DMS 273 treated with DMSO at 0.1 percent for 48 hours (cell line): ENCODE measurements at places on chromosomes 1 and 21.

DNA sequence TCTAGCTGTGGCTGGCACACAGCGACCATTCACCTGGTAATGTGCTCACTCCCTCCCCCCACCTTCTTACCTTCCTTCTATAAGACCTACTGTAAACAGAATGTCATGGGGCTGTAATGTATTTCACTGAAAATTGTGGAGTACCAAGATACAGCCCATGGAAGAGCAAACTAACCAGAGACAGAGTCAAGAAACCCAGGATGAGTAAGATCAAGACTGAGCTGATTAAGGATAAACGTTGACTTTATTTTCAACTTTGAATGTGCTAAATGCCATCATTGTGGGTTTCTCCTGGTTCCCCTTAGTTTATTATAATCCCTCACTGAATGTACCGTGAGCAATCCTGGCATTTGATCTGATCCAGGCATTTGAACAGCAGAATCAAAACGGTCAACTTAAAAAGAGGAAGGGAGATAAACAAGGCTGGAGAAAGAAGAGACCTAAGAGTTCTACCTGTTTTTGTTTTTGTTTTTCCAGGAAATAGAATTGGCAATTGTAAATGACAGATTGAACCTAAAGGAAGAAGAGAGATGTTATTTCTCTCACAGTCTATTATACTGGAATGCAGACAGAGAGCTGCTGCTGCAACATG is 16.1 kb upstream of the ATP1B1 start:
- no peak for DNase-seq

- no peak for DNase-seq
Observed at GRCh38 chr1:111732718-111733117, 6.5 kb downstream of the INKA2 start.

DNA sequence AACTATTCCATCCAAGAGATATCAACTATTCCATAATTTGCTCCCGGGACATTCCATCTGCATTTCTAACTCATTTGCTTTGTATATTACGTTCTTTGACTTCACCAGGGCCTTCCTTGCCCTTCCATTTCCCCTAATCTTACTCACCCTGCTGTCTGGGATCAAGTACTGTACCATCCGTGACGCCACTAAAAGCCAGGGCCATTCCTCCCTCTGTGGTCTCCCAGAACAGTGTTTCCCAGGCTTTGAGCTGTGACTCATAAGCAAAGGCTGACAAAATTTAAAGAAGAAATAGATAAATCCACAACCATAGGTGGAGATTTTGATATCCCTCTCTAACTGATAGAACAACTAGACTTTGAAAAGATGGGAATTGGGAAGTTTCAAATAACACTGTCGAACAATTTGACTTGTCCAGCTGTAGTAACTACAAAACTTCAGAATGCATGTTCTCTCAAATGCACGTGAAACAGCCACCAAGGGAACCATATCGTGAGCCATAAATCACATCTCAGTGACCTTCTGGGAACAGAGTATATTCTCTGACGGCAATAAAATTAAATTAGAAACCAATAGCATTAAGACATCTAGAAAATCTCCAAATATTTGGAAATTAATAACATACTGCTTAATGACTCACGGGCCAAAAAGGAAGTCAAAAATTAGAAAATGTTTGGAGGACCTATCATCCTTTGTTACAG is 501.0 kb downstream of the SETD4 start:
- DNase-seq, result no peak

GRCh38 chr1:62159940-62160348 is 34.7 kb upstream of the L1TD1 start:
- DNase-seq, result no peak

DNA sequence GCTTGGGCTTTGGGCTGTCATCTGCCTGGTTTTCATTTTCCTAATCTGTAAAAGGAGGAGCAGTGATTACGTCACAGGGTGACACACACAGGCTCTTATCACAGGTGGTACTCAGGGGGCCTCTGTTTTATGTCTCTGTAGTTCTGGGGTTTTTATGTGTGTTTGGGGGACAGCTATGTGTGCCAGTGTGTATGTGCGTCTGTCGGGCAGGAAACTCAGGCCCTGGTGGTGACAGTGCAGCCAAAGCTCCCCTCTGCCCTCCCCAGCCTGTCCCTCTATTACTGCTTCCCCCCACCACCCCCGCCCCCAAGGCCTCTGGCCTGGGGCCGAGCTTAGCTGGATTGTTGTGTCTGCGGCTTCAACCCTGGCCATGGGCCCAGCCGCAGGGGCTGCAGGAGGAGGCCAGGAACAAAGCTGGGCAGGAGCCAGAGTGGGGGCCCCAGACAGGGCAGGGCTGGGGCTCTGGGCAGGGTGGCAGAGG is 13.3 kb downstream of the MFAP2 start:
- no peak for DNase-seq

DNA sequence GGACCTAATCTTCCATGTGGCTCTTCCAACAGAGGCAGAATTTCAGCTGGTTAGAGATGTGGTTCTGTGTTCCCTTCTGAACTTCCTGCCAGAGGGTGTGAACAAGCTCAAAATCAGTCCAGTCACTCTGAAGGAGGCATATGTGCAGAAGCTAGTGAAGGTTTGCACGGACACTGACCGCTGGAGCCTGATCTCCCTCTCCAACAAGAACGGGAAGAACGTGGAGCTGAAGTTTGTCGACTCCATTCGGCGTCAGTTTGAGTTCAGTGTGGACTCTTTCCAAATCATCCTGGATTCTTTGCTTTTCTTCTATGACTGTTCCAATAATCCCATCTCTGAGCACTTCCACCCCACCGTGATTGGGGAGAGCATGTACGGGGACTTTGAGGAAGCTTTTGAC is 17.3 kb downstream of the TENT5C start:
- no peak for DNase-seq

DNA sequence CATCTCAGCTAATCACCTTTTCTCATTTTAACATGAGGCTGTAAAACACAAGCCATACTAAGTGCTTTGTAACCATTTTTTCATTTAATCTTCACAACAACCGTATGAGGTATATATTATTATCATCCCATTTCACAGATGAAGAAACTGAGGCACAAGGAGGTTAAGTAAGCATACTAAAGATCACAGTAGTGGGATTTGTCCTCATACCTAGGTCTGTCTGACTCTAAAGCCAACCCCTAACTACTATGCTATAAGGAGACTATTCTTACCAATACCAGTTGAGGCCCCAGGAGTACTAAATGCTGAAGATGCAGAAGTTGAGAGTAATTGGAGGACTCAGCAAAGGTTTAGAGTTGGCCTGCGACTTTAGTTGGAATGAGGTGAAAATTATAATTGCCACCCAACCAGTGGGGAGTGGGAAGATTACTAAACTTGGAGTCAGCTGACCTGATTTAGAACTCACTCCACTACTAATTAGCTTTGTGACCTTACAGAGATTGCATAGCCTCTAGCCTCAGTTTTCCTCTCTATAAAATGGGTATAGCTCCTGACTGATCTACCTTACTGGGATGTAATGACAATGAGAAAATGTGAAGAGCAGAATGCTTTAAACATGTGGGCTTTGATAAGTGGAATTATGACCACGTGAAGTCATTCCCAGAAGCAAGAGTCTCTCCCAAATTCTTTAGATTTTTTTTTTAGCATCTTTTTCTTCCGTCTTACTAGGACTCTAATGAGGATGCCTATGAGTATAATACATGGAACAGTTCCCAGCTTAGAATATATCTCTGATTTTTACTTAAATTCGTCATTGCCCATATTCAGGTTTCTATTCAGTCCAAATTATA is 85.8 kb upstream of the IPO9 start:
- no peak for DNase-seq

DNA sequence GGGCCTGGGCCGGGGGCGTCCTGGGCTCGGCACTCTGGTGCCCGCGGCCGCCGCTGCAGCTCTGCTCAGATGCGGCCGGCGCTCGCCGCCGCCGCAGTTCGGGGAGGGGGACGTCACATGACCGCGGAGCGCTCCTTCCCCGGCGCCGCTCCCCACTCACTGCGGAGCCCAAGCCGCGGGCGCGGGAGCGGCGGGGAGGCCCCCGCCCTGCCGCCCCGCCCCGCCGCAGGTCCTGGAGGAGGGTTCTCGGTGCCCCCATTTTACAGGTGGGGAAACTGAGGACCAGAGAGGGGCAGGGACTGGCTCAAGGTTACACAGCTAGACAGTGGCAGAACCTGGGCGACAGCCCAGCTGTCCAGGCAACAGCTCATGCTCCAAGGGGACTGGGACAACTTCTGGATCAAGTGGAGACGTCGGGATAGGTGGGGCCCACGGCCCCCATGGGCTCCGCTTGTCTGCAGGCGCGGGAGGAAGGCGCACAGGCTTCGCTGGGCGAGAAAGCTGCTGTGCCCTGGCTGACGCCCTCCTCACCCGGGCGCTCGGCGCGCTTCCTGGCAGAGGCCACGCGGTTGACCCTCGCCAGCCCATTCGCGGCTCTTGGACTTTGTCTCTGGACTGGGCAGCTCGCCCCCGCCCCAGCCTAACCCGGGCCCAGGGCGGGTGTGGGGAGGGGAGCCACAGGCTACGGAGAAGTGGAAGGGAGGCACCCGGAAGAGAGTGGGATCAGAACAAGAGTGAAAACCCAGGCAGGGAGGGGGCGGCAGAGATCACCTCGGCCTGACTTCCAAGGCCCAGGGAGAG is at the start of gene RAP1GAP:
Gene RAP1GAP, minus strand, starts transcription at position 100 of the 801 bp plus-strand sequence. CDS start 49,325 bp downstream, outside the sequence.
- no peak for DNase-seq

DNA sequence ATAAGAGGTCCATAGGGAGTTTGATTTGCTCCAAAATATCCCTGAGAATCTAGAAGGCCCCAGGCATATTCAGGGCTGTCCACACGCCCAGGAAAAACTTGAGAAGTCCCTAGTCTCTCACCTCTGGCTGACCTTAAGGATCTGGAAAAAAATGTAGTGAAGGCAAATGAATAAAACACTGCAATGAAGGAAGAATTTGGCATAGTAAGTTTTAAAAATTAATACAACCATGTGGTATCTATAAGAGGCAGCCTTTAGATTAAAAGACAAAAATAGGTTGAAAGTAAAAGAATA is 91.3 kb downstream of the COLGALT2 start:
- no peak for DNase-seq

- no peak for DNase-seq
Observed at GRCh38 chr1:51329443-51330325, 678 bp downstream of the TTC39A start.

DNA sequence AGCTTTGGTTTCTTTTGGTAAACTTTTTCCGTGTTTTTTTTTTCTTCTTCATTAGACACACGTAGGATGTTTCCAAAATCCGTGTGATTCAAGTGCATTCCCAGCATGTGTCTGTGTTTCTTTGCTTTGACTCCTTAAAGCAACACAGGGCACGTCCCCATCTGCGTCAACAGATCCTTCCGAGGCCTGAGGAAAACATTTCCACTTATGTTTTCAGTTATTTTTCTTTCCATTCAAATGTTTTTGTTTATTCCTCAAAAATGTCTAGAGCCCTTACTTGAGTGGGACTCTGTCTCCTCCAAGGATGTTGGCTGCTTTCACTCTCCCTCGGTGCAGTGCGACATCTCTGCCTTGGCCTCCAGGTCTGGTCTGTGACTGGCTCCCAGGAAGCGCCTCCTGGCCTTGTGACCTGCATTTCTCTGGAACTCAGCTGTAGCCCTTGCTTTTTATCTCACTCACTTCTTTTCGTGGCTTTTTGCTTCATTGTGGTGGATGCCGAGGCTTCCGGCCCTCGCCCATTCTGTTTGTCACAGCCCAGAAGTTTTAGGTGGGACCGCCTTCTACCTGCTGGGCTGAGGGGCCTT is 31.3 kb upstream of the SLC19A1 start:
- no peak for DNase-seq

DNA sequence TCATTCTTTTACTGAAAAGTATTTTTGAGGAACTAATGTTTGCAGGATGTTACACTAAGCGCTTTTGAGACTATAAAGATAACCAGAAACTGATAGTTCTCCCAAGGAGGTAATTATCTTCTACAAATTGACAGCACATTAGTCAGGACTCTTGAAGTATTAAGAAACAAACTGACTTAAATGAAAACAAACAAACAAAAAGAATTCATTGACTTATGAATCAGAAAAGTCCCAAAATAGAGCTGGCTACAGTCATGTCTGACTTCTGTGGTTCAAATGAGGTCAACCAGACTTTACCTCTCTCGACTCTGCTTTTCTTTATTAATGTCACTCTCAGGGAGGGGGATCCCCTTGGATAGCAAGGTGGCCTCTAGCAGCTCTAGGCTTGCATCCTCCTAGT is 296.8 kb downstream of the TPR start:
- DNase-seq, result no peak

DNA sequence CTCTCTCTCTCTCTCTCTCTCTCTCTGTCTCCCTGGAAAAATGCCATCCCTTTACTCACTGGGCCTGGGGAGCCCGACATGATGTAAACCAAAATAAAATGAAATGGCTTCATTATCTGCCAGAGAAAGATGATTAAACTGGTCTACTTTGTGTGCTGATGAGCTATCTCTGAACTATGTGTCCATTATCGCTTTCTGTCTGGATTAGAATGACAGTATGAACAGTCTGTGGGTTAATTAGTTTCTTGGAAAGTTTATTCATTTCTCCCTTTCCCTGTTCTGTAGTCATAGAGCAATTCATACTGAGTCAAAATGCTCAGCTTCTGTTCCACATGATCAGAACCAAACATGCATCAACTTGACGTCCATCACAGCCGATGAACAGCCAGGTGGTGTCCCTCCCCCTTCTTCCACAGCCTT is 72.4 kb upstream of the KCND3 start:
- no peak for DNase-seq

DNA sequence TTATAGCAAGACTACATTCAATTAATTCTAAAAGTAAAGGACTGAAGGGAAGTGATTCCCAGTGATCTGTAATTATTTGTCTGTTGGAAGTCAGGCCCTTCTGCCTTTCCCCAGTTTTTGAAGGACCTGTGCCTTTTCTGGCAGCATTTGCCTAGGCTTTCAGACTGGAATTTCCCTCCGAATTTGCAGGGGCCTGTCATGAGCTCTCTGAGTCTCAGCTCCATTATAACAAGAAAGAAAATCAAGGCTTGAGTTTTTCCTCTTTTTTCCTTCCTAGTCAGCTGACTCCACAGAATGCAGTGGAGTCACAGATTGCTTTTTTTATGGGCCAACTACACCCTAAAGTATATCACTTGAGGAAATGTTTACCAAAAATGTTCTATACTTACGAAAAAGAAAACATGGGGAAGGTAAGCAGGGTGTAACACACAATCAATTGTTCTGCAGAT is 1.1 kb downstream of the NR5A2 start:
- DNase-seq, result no peak

DNA sequence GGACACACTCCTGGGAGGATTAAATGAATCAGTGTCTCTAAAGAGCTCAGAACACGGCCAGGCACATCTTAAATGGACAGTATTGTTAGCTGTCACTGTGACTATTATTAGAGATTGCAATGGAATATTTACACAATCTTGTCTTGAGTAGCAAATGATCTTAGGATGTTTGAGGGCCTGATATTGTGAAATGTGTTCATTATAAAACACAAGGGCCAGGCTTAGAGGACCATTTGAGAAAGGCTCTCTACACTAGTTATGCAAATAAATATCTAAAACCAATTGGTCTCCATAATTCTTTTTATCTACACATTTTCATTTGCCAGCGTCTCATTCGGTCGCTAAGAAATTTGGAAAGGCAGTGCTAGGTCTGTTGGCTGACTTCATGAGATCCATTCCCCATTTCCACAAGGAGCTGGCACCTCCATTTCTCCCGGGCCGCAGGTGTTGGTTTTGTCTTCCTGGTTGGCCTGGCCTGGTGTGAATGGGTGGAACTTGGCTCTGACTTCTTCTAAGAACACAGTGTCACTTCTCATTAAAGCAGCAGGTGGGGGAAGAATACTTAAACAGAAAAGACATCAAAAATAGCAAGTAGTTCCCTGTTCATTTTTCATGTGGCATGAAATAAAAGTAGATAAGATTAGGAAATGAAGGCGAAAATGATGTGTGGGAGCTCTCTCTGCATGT is 56.0 kb upstream of the PLXNA2 start:
- no peak for DNase-seq
